Cardiac septum (tissue), 1 donor: ENCODE measurements at places on chromosomes 7 and 10. TPM values are rescaled to one million over a fixed set of nuclear protein-coding genes. Genes with fewer than 3 reads are reported as not detected.

GRCh38 chr10:132365102-132365501 is 31.9 kb upstream of the PWWP2B start:
- peak; percentile 24 for DNase-seq

- no peak for DNase-seq
Observed at GRCh38 chr10:47013507-47014154, 102.4 kb downstream of the PTPN20 start.

GRCh38 chr10:95172851-95173250 is 21.2 kb upstream of the ACSM6 start:
- no peak for DNase-seq

SLC26A4 gene
- total RNA-seq = 1.5 TPM

DNA sequence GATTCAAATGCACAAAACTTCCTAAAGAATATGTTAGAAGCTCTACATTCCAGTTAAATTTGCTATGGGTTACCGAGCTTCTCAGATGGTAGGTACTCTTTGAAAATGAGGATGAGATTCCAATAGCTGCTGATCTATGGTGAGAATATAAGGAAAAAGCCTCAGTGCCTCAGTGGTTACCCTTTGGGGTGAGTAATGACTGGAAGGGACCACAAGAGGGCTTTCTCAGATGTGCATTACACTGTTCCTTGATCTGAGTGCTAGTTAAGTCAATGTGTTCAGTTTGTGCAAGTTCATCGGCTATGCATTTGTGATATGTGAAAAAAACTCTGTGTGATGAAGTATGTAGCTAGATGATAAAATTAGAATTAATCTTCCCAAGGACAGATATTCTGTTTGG is 3.5 kb downstream of the NRCAM start:
- no peak for DNase-seq

DNA sequence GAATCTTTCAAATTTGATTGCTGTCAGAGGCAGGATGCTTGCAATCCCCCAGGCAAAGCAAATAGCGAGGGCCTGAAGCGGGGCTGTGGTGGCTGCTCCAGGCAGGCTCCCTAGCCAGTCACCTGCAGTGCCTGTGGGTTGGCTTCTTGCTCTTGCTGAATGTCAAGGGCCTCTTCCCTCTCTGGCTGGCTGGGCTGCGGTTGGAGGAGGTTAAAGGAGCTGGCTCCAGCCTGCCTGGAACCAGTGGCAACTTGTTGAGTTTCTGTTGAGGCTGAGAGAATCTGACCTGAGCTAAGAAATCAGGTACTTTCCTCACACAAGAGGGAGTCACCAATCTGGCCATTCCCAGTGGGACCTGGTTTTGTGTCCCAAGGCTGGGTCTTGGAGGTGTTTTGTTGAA is 134.7 kb downstream of the TMEM178B start:
- DNase-seq = no peak

DNA sequence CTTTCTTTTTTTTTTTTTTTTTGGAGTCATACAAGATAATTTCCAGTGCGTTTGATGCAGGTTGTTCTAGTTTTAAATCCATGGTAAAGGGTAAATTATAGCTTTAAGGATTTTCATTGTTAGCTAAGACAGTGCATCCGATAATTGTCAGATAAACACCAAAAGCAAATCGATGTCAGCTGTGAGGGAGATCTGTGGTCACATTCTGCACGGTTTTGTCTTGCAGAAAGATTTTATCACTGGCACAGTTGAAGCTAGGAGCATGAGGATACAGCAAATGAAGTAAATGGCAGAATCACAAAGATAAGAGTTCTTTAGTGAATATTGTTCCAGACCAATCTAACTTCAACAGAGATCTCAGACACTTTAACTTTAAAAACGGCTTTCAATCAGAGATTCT is 648.8 kb upstream of the COBL start:
- DNase-seq = no peak

DNA sequence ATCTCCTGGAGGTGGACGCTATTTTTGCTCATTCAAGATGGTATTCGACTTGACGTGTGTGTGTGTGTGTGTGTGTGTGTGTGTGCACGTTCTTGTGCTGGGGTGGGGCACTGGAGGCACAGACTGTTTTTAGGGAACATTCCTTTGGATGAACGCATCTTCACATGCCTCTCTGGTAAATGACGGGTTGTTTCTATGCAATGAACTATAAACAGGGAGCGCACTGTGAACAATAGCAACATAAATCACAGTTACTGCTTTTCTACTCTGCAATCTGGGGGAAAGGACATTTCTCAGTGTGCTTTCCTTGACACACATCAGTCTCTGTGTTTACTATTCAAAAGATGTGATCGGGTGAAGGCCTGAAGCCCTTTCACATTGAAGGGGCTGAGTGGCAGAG is 120.1 kb upstream of the PITRM1 start:
- DNase-seq = no peak
